ENCODE measurements at places on chromosomes 7 and 10.

DNA sequence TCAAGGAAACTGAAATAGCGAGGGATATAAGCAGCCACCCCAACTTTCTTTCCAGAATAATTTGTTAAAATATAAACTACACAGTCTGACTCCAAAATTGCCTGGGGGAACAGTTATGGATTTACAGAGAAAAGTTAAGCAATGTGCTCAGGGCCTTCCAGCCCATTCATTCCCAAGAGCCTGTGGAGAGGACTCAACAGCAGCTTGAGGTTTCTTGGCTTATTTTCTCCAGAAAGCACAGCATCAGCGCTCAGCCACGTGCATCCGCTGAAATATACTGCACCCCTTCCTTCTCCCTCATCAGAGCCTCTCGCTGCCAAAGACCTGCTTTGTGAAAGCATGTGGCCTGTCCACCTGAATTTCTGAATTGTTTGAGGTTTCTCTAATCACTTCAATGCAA lies 375.2 kb upstream of the VWC2 start:
- DNase-seq: no peak

DNA sequence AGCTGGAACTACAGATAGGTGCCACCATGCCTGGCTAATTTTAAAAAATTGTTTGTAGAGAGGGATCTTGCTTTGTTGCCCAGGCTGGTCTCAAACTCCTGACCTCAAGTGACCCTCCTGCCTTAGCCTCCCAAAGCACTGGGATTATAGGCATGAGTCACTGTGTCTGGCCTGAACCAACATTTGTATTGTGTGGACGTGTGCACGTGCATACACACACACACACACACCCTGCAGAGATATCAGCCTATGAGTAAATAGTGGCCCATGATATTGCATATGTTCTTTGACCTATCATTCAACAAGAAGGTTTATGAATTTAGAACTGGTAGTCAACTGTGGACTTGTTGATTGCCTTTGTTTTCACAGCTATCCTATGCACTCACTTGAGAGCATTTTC lies 161.6 kb downstream of the BAMBI start:
- no peak for DNase-seq

- no peak for DNase-seq
Observed at GRCh38 chr7:83643739-83644138, 5.2 kb downstream of the SEMA3E start.

DNA sequence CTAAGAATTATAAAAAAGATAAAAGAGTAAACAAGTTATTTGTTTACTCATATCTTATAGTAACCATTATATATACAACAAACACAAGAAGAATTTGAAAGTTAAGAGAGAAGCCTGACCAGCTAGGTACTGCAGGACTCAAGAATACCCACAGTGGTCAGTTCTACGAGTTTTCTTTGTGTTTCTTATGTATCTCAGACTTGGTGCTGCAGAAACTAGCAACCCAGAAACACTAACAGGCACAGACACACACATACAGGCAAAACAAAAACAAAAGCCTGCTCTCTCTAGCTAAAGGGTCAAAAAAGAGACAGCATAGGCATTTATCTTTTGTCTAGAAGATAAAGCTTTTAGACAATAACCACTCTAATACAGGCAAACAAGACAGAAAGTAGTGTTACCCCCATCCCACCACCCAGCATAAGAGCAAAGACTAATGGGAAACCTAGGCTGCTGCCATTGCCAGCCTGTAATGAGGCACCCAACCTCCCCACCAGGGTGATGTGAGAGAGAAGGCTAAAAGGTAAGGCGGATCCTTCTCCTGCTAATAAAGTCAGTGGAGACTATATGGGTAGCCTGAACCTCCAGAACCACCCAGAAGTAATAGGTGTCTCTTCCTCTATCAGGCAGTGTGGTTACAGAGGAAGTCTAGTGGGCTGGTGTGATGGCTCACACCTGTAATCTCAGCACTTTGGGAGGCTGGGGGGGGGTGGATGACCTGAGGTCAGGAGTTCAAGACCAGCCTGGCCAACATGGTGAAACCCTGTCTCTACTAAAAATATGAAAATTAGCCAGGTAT lies 113.9 kb downstream of the DNAJC1 start:
- DNase-seq: no peak

GRCh38 chr10:24518981-24519597 lies 204.6 kb downstream of the ARHGAP21 start:
- DNase-seq: peak; percentile 51

GRCh38 chr7:45028138-45028919 lies 28.3 kb downstream of the CCM2 start:
- no peak for DNase-seq

DNA sequence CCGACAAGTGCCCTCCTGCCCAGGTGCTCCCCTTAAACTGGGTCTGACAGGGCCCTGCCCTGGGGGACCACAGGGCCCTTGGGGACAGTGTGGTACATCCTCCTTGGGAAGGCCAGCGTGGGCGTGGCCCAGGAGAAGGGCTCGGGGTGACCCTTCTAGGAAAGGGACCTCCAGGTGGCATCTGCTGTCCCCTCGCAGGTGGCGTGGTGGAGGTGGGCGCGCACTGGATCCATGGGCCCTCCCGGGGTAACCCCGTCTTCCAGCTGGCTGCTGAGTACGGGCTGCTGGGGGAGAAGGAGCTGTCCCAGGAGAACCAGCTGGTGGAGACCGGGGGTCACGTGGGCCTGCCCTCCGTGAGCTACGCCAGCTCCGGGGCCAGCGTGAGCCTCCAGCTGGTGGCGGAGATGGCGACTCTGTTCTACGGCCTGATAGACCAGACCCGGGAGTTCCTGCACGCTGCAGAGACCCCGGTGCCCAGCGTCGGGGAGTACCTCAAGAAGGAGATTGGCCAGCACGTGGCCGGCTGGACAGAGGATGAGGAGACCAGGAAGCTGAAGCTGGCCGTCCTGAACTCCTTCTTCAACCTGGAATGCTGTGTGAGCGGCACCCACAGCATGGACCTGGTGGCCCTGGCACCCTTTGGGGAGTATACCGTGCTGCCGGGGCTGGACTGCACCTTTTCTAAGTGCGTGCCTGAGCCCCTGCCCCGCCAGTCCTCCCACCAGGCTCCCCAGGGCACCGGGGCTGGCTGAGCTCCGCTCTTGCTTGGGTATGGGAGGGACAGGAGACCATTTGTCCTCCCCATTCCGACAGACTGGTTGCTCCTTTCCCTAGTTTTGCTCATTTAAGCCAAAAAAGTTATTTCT lies 972 bp downstream of the PAOX start:
- no peak for DNase-seq

DNA sequence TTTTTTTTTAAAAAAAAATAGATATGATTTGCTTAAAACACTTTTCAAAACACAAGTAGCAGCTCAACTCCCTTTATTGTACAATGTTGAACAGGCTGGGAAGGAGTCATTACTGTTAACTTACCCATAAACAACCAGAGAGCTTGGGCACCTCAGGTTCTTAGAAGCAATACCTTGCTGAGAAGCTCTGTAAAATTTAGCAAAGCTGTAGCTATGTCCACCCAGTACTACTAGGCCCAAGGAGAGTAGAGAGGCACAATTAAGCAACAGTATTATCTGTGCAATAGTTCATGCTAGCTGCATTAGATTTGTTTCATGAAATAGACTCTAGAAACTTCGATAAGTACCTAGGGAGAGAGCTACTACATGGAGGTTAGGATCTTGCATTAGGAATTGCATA lies 32.0 kb downstream of the SEMA3A start:
- DNase-seq: no peak

- DNase-seq: no peak
Observed at GRCh38 chr7:542713-543500, 23.3 kb upstream of the PDGFA start.

- DNase-seq: peak; percentile 36
Observed at GRCh38 chr10:13890233-13891127, 303.7 kb downstream of the PRPF18 start.

DNA sequence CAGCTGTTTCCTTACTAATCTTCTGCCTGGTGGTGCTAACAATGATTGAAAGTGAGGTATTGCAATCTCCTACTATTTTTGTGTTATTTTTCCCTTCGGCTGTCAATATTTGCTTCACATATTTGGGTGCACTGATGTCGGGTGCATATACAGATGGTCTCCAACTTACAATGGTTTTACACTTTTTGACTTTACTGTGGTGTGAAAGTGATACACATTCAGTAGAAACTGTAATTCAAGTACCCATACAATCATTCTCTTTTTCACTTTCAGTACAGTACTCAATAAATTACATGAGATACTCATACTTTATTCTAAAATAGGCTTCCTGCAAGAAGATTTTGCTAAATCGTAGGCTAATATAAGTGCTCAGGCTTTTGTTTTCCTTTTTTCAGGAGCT lies 73.2 kb downstream of the RNF216 start:
- DNase-seq: no peak

DNA sequence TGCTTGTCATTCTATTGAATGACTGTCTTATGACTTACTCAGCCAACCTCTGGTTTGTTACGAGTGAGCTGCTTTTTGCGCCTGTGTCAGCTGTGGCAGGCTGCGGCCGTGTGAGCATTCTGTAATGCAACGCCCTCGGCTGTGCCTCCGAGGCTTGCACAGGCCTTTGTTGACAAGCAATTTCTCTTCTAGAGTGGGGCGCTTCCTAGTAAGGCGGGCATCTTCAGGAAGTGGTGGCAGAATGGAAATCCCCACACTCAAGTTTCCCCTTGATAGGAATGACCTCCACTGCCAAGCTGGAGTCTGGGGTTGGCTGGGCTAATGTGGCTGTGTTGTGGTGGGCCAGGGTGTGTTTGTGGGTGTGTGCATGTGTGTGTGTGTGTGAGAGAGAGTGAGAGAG lies 20.2 kb upstream of the TMEM178B start:
- DNase-seq: no peak

GRCh38 chr7:55409482-55410225 lies 44.5 kb downstream of the LANCL2 start:
- DNase-seq: no peak

- no peak for DNase-seq
Observed at GRCh38 chr7:67438198-67438882, 441.7 kb downstream of the TYW1 start.

DNA sequence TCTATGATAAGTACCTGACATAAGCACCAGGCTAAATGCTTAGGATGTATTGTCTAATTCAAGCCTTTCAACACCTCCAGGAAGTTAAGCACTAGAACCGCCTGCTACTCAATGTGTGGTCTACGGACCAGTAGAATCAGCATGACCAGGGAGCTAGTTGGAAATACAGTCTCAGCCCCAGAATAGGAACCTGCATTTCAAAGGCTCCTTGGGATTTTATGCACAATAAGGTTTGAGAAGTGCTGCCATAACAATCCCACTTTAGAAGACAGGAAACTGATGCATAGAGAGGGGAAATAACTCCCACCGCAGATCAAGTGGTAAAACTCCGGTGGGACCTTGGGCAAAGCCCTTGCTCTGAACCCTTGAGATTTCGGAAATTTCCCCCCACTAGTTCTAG lies 8.8 kb upstream of the DUSP5 start:
- DNase-seq: no peak

DNA sequence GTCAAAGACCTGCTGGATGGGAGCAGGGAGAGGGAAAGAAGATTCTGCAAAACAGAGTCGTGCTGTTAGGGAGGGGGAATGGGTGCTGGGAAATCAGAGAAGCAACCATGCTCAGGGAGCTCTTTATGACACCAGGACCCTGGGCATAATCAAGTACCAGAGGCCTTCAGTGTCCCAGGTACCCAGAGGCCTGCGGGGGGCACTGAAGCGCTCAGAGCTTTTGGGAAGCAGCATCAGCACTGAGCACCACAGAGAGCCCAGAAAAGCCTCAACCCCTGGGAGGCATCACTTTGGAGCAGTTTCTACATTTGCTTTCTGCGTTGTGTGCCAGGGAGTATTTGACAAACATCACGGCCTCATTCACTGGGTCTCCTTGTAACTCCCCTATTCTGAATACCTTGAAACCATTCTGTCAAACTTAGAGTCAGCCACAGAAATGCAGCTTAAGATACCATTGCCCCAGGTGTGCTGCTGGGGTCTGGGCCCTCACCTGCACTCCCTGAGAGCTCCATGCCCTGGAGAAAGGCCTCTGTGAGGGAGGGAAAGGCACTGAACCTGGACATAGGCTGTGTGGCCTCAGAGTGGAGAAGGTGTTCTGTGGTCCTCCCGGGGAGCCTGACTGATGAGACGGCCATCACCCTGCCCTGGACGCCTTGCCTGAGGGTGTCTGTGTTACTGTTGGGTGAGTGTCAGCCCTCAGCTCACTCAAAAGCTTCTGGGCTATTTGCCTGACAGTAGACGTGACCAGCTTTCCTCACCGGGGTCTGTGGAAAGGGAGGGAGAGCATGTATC lies 37.1 kb downstream of the CXCL12 start:
- DNase-seq: no peak

DNA sequence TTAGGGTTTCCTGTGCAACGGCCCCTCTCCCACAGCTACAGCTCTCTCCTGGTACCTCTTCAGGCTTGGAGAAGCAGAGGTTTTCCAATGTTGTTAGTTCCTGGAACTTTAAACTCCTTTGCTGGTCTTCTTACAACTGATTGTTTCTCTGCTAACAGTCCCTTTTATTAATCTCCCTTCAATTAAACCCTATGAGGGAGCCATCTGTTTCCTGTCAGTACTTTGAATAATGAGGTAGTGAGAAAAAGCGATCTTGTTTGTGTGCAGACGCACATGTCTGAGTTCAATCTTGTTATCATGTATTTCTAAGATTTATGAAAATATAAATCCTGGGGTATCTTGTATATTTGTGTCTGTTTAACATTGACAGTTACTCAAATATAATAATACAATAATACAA lies 102.4 kb downstream of the MDFIC start:
- no peak for DNase-seq

DNA sequence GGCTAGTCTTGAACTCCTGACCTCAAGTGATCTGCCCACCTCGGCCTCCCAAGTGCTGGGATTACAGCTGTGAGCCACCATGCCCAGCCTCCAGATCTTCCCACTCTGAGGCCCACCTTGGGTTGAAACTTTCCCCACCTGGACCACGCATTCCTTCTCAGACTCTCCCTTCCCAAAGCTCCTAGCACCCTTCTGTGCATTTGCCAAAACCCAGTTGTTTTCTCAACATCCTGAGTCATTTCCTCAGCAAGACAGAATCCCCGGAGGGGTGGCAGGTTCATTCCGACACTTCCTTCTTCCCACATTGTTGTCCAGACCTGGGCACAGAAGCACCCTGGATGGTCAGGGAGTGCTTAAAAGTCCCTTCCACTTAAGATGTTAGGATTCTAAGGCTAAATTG lies 28.9 kb downstream of the BAG3 start:
- DNase-seq: no peak

GRCh38 chr7:318476-318875 lies 28.5 kb downstream of the FOXL3 start:
- no peak for DNase-seq

DNA sequence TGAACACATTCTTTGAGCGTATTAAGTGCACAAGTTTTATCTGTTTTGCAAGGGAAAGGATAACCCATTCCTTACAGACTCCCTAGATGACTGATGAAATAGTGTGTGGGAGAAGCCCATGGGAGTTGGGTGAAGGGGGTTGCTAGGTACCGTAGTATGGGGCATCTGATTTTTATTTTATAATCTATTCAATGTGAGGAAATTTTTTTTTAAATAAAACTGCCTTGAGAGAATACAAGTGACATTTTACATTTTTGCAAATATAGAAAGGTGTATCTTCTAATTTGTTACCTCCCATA lies 1.4 kb downstream of the BTAF1 start:
- DNase-seq: no peak

- DNase-seq: no peak
Observed at GRCh38 chr10:77711683-77712049, 74.1 kb upstream of the KCNMA1 start.

All from hippocampal formation (tissue), 2 donors.